RWPE2 (cell line): ENCODE measurements at places on chromosomes 11 and 22.

GRCh38 chr11:10294290-10294953 is 403 bp upstream of the SBF2 start:
- peak; percentile 58 for DNase-seq

GRCh38 chr11:117300773-117301172 is 9.6 kb downstream of the BACE1-AS start:
- DNase-seq, result no peak

GRCh38 chr22:20013382-20013871 is 3.2 kb downstream of the ARVCF start:
- no peak for DNase-seq

DNA sequence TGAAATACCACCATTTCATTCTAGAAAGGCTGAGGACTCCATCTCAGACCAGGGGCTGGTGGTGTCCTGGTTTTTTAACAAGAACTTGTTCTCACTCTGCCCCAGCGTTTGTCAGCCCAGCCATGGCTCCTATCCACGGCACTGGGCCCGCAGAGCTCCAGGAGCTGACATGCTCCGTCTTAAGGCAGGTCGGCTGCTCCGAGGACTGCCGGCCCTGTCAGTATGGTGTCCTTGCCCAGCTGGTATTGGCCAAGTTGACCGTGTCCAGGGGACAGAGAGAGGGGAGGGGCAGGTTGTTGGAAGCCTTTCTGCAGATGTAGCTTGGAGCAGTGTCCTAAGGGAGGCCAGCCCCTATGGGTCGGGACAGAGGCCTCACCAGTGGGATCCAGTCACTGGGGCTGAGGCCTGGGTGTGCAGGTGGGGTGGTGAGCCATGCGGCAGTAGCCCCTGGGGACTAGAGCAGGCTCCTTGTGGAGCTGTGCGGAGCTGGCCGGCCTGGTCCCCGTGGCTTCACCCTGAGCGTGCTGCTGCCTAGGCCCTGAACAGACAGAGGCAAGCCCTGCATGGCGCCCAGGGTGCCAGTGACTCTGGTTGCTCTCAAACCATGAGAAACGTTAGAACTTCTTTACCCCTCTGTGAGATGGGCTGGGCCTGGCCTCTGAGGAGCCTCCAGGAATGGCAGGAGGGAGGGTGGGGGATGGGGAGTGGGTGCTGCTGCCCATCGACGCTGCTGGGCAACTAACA is 39.9 kb upstream of the KCNQ1OT1 start:
- no peak for DNase-seq
